ENCODE measurements at places on chromosomes 13 and 19.
A peak's percentile ranks its signal among the peaks of the same experiment; 100 is the strongest.

DNA sequence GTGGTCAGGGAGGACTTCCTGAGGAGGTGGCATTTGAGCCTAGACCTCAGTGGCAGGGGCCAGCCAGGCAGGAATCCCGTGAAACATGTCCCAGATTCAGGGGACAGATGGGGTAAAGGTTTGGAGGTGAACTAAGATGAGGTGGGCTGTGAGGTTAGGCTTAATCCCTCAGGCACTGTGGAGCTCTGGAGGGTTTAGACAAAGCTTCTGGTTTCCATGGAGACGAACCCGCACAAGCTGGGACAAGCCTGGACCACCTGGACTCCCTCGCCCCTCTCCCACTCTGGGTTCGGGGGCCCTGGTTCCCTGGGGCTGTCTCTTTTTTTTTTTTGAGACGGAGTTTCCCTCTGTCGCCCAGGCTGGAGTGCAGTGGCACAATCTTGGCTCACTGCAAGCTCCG lies 15.7 kb downstream of the TJP3 start:
- no peak for DNase-seq

- peak; percentile 76 for DNase-seq
These were observed 5.3 kb downstream of the MISP start for GRCh38 chr19:756236-756635.

DNA sequence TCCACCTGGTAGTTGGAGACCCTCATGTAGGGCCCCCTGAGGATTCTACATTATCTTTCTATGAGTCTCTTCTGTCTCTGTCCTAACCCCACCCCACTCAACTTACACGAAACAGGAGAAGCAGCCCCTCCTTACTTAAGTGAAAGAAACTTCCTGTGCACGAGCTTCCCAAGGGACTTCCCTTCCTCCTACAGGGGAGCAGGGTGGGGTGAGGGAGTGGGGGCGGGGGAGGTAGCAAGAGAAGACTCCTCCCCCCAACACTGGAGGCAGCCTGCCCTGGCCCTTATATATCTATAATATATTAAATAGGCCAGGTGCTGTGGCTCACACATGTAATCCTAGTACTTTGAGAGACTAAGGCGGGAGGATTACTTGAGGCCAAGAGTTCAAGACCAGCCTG lies 5.5 kb upstream of the PDE4C start:
- no peak for DNase-seq

- DNase-seq, result no peak
These were observed 32.2 kb upstream of the TPT1 start for GRCh38 chr13:45373162-45373547.

DNA sequence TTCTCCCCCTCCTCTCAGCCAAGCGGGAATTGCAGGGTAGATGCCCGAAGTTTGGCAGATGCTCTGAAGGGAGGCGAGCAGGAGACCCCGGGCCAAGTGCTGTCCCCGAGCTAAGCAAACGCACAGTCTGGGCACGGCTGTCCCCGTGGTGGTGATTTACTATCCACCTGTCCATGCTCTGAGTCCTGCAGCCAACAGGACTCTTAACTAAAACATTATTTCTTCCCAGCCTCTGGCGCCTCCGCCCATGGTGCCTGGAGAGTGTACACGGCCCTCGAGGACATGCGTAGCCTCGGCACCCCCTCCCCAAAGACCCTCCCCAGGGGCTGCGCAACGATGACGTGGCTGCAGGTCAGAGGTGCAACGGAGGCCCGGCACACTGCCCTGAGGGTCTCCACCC lies 7.6 kb downstream of the TINCR start:
- DNase-seq, result no peak

DNA sequence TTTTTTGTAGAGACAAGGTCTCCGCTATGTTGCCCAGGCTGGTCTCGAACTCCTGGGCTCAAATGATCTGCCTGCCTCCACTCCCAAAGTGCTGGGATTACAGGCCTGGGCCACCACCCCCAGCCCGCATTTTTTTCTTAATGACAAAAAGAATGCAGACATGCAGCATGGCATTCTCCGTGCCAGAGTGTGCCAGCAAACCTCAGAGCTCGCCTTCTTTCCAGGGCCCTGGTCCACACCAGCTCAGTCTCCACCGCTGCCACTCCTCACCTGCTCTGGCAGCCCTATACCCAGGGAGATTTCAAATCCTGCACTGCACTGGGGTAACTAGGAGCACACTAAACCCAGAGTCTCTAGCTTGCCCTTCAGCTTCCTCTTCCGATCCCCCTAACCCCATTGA lies 41.7 kb downstream of the ZIC5 start:
- no peak for DNase-seq

- DNase-seq, result no peak
These were observed 446.0 kb downstream of the EFNB2 start for GRCh38 chr13:106089261-106089980.

GRCh38 chr19:49807904-49808675 lies 5.0 kb downstream of the FUZ start:
- no peak for DNase-seq

DNA sequence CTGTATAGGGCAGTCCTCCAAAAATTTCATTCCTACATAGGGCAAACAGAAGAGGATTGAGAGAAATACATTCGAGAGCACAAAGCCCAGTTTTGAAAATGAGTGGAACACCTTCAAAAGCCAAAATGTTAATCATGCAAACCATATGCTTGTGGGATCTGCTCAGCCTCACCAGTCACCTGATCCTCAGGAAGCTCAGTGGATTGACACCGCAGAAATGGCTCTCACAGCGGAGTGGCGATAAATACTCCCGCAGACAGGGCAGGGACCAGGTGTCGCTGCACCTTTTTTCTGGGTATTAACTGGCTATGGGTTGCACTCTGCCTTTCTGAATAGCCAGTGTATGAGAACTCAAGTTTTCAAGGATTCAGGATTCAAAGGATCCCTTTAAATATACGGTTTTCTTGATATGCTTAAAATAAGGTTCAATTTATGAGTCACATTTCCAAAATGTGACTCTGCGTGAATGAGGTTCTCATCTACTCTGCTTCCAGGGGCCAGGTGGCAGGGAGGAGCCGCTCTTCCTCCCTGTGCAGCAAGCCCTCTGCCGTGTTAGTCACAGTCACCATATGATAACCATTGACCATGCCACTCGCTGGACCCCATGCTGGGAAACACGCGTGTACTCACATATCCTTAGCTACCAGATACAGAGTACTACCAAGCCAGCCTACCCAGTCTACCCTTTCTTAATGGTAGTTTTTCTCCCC lies 18.3 kb upstream of the DHRS12 start:
- no peak for DNase-seq

DNA sequence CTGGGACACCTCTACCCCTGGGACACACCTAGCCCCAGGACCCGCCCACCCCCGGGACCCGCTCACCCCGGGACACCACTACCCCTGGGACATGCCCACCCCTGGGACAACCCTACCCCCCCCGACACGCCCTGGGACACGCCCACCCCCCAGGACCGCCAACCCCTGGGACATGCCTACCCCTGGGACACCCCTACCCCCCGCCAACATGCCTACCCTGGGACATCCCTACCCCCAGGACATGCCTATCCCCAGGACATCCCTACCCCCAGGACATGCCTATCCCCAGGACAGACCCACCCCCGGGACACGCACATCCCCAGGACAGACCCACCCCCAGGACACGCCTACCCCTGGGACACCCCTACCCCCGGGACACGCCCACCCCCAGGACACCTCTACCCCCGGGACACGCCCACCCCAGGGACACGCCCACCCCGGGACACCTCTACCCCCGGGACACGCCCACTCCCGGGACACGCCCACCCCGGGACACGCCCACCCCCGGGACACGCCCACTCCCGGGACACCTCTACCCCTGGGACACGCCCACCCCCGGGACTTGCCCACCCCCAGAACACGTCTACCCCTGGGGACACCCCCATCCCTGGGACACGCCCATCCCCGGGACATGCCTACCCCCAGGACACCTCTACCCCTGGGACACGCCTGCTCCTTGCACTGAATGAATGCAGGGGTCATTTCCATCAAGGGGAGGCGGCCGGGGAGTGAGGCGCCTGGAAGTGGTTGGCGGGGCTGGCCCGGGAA lies 32.3 kb downstream of the ADPRHL1 start:
- peak; percentile 70 for DNase-seq

- no peak for DNase-seq
These were observed 14.5 kb upstream of the TSPAN16 start for GRCh38 chr19:11281356-11282049.

DNA sequence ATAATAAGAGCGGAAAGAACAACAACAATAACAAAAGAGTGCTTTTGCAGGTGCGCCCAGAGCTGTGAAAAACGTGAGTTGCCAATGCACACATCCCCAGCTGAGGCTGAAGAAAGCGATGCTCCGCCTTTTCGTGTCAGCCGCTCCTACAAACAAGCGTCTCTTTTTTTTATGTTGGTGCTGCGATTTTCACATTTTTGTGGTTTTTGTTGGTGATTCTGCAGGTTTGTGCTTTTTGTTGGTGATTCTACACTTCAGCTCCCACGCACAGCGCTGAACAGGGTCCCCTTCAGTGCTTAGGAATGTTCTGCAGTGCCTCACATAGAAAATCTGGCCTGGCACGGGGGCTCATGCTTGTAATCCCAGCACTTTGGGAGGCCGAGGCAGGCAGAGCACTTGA lies 7.3 kb upstream of the SBK3 start:
- DNase-seq, result peak; percentile 50

DNA sequence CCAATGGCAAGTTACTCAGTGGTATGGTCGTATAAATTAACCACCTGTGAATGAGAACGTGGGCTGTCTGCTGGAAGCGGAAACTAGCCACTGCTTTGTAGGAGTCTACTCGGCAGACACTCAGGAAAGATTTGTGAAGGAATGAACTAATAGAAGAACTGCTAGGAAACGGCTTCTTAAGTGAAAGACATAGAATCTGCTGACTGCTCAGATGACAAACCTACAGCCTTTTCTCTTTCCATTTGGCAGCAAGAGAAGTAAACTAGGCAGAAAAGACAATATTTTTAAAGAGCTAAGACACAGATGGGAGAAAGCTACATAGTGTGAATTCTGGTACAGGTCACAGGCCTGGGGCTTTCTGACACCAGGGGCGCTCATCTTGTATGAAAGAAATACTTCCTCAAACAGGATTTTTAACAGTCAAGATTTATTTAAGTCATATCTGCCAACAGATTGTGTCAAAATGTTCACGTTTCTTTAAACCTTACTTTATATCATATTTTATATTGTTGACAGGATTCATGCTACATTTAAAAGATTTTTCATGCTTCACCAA lies 78.4 kb downstream of the MIPEP start:
- DNase-seq, result no peak

- DNase-seq, result no peak
These were observed 10.8 kb downstream of the FBXO17 start for GRCh38 chr19:38964738-38965137.

- no peak for DNase-seq
These were observed 32.1 kb downstream of the NWD1 start for GRCh38 chr19:16751701-16752100.

DNA sequence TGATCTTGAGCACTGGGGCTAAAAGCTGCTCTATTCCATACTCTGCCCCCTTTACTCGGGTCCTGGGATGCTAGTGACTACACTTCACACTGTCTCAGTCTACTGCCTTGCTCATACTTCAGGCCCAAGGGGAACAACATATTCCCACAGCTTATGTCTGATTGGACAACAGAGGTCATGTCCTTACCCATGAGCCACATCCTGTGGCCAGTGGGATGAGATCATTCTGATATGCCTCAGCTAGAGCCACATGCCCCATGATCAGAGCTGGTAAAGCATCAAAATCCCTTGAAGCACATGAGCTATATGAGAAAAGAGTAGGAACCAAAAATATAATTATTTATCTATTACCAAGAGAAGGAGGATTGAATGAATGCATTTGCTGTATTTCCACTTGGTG lies 290.1 kb upstream of the TSHZ3 start:
- DNase-seq, result no peak

DNA sequence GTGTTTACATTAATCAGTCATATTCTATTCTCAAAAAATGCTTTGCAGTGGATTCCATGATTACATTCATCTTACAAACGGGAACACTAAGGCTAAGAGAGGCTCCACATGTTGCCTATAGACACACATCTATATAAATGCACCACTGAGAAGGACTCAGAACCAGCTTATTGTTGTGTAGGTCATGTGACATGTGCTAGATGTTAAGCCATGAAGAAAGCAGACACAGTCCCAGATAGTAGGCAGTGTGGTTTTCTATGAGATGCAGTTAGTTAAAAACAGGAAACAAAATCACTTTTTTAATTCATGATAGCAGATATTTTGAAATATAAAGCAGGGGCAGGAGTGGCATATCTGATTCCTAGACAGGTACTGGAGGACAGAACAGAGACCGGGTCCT lies 10.7 kb downstream of the SIGLEC6 start:
- DNase-seq, result no peak

DNA sequence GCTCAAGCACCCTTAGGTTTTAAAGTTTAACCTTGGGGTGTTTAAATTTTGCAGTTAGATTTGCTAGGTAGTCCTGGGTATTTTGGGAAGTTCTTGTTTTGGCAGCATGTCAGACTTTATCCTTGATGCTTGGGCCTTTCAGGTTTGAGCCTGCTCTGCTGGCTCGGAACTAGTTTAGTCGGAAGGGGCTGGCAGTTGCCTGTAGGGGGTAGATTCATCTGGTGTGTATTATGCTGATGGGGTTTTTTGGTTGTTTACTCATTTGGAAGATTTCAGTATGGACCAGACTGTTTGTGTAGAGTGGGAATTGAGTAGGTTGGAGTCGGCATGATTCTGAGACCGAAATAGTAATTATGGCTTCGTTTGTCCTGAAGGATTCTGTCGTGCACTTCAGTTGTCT lies 15.1 kb downstream of the ILF3 start:
- DNase-seq, result no peak

GRCh38 chr13:112926993-112927392 lies 42.0 kb upstream of the MCF2L start:
- DNase-seq, result no peak

GRCh38 chr13:24307211-24308067 lies 1.9 kb upstream of the C1QTNF9 start:
- DNase-seq, result no peak

DNA sequence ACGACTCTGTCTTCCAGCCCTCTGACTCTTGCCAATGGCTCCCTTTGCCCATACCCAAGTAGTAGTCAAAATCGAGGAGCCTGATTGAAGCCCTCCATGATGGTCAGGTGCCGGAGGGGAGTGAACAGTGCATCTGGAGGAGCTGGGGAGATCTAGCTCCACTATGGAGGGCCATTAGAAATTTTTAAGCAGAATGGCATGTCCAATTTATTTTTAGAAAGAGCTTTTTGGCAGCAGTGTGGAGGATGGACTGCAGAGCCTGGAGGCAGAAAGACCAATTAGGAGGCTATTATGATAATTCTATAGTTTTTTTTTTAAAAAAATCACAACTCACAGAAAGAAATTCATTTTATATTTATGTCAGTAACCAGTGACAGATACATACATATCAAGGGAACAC lies 92.7 kb upstream of the SLC7A1 start:
- no peak for DNase-seq

DNA sequence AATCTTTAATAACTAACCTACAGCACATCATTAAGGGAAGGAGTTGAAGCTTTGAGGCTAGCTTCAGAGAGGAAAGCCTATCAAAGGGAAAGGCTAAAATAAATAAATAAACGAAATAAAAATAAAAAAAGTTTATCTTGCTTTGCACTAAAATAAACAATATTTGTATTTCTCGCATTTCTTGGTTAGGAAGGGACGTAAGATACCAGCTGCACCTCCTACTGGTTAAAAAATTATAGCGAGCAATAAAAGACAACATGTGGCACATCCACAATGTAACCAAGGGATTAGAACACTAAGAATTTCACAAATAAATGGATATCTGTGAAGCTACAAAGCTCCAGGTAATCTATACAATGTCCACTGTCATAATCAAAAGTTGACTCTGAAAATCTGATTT lies 194.5 kb downstream of the DACH1 start:
- no peak for DNase-seq
